ENCODE measurements at places on chromosomes 1 and 21. TPM values are rescaled to one million over a fixed set of nuclear protein-coding genes. Genes with fewer than 3 reads are reported as not detected.
A peak's percentile ranks its signal among the peaks of the same experiment; 100 is the strongest.

Gene HCRTR1
- total RNA-seq, result under 0.01 TPM

DNA sequence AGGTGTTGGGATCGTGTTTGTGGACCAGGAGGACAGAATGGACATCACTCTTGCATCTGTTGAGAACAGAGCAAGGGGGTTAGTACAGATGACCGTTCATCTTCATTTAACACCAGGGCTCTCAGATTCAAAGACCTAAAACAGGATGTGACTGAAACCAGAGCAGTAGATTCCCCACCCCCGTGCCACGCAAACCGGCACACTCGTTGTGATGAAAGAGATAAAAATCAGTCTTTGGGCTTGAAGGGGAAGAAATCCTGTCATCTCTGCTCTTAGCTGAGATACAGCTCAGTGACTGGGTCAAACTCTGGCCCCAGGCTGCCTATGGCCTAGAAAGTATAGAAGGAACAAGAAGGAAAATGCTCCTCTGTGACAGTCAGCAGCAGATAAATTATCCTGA, 146.2 kb upstream of the KRTAP19-8 start:
- DNase-seq, result no peak

GRCh38 chr1:155130272-155131006, 2.8 kb downstream of the EFNA1 start:
- no peak for DNase-seq

- no peak for DNase-seq
Observed at GRCh38 chr1:87170931-87171598, 157.6 kb upstream of the LMO4 start.

DNA sequence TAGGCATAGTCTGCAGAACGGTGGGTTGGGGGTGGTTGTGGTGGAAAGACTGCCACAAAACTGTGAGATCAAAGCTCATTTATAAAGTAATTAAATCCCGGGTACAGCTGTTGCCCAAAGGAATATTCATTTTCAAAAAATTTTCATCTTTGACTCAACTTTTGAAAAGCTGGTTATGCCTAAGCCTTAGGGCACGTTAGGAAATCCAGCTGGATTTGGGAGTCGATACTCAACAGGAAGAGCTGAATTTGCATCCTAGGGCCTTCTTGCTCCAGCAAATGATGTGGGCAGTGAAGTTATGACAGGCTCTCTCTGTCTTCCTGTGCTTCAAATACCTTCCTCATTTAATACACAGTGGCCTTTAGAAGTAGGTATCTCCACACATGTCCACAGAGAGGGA, 31.7 kb downstream of the ZP4 start:
- no peak for DNase-seq

Gene ROR1
- total RNA-seq, result 10.3 TPM

- no peak for DNase-seq
Observed at GRCh38 chr1:8597455-8597854, 220.0 kb downstream of the RERE start.

Gene KISS1
- 11.0 TPM for total RNA-seq

DNA sequence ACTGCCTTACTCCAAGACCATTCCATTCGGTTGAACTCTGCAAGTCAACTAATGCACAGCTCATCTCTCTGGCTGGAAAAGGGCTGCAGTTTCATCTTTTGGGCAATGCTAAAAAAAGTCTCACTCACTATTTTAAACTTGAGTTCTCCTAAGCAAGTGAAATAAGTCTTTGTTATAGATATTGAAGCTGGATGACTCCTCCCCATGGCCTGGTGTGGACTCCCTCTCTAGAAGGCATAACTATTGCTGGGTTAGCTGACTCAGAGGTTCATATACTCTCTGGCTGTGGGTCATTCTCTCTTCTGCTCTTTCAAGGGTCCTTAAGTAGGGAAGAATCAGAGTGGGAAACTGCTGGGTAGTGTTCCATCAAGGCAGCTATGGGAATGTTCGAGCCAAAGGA, 88.0 kb downstream of the XCL2 start:
- DNase-seq, result no peak

Gene MAP3K21
- 1.3 TPM for total RNA-seq

GRCh38 chr1:3735027-3735681, 17.1 kb upstream of the CCDC27 start:
- no peak for DNase-seq

GRCh38 chr1:102961549-102961948, 146.8 kb downstream of the COL11A1 start:
- no peak for DNase-seq

GRCh38 chr1:10508511-10508951, 33.8 kb downstream of the PEX14 start:
- peak; percentile 12 for DNase-seq

Gene CHODL
- under 0.01 TPM for total RNA-seq

Gene MYOG
- total RNA-seq, result not detected

DNA sequence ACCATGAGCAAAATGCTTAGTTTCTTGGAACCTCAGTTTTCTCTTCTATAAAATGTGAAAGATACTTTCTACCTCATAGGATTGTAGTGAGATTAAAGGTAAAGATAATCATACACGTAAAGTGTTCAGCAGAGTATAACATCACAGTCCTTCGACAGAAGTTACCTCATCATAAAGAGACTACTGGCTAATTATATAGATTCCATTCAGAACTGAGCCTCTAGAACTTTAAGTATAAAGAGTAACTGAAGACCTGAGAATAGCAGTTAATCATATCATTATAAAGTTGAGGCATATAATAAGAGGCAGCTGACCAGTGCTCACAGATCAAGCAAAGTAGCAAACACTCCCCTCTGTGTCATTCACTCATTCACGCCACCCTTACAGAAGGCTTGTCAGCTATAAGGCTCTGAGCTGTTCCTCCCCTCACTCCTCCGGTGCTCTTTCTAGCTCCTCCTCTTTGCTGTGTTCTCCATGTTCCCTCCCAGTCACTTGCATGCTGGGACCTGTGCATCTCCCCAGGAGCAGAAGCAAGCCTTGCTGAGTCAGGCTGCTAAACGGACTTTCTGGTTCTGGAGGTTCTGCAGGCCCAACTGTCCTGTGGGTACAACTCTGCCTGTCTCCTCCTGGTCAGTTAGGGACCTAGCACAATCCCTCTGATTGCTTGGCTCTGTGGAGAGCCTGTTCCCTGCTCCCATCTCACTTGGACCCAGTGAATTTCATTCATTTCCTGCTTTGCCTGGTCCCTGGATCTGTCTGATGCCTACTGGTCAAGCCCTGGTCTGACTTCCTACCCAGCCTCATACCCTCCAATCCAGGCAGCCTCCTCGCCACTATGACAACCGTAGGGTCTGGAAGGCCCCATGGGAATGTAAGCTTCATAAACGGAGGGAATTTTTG, 28.3 kb upstream of the LY9 start:
- DNase-seq, result no peak

Gene S100A5
- total RNA-seq, result 0.32 TPM

- DNase-seq, result peak; percentile 26
Observed at GRCh38 chr1:214520544-214521165, 30.7 kb downstream of the PTPN14 start.

DNA sequence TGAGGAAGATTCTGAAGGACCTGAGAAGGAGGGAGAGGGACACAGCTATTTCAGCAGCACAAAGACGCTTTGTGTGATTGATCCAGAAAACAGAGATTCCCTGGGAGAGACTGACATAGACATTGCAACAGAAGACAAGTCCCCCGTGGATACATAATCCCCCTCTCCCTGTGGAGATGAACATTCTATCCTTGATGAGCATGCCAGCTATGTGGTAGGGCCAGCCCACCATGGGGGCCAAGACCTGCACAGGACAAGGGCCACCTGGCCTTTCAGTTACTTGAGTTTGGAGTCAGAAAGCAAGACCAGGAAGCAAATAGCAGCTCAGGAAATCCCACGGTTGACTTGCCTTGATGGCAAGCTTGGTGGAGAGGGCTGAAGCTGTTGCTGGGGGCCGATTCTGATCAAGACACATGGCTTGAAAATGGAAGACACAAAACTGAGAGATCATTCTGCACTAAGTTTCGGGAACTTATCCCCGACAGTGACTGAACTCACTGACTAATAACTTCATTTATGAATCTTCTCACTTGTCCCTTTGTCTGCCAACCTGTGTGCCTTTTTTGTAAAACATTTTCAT, 161.3 kb upstream of the SGIP1 start:
- DNase-seq, result no peak

DNA sequence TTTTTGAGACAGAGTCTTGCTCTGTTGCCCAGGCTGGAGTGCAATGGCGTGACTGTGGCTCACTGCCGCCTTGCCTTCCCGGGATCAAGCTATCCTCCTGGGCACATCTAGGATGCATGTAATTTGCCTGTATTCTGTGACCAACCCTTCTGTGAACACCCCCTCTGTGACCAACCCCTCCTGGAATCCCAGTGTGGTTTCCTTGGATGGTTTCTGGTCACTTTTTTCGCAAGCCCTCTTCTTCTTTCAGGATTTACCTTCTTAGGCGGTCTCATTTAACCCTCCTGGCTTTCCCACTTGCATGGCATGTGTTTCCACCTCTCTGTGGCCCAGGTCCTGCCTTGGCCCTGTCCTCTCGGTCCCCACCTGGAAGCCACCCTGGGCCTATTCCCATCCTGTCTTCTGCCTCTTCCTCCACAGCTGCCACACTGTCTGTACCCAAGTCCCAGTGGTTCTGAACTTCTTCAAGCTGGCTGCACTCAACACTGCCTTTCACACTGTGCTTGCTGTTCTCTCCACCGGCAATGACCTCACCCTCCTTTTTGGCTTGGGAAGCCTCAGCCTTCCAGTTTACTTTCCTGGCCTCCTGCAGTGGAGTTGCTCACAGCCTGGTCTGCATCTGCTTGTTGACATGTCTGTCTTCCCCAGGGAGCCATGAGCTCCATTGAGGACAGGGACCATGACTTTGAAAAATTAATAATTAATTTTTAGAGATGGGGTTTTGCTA, 57.0 kb downstream of the DISC1 start:
- no peak for DNase-seq

Gene TEX38
- total RNA-seq, result not detected

Gene DENND2D
- 4.3 TPM for total RNA-seq

GRCh38 chr1:31593770-31594632, 17.7 kb downstream of the TINAGL1 start:
- peak; percentile 78 for DNase-seq

DNA sequence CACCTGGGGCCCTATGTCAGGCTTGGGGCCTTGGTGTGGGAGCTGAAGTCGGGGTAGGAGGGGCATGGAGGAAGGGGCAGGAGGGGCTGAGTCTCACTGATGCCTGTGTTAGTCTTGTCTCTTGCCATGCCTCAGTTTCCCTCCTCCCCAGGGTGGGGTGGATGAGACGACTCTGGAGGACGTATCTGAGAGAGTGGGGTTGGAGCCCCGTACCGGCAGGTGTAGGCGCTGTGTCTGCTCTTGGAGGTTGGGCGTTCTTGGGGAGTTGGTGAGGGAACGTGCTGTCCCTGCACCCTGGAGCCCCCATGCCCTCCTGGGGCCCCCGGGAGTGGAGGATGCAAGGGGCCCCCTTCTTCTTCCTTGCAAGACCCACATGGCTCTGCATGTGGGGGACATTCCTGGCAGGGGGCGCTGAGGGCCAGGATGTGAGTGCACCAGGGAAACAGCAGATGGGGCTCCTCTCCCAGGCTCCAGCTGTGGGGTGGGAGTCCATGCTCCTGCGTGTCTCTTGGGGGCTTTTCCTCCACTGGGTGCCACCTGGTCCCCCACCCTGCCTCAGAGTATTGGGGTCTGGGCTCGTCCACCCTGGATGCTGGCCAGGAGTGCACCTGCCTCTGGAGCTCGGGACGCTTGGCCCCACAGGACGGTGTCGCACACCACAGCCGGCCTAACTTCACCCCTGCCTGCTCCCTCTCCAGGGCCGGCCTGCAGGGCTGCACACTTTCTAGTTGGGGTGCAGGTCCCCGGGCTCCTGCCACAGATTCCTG, 1.4 kb upstream of the TNFRSF14 start:
- no peak for DNase-seq

DNA sequence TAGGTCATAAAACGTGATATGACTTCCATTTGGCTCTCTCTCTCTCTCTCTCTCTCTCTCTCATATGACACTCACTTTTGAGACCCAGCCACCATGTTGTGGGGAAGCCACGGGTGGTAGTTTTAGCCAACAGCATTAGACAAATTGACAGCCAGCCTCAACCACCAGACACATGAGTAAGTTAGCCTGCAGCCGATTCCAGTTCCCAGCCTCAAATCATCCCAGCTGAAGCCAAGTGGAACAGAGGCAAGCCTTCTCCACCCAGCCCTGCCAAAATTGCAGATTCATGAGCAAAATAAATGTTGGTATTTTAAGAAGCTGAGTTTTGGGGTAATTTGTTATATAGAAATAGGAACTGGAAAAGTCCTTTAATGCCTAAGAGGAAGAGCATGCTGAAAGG, 98.0 kb upstream of the DNAH14 start:
- no peak for DNase-seq

Gene C4BPA
- not detected for total RNA-seq
